SIG-M5 (cell line): ENCODE measurements at places on chromosomes 2 and 18.

GRCh38 chr2:72630767-72631166 lies 195.1 kb downstream of the EXOC6B start:
- DNase-seq: no peak

GRCh38 chr18:34729264-34729663 lies 19.2 kb downstream of the DTNA start:
- DNase-seq: no peak

DNA sequence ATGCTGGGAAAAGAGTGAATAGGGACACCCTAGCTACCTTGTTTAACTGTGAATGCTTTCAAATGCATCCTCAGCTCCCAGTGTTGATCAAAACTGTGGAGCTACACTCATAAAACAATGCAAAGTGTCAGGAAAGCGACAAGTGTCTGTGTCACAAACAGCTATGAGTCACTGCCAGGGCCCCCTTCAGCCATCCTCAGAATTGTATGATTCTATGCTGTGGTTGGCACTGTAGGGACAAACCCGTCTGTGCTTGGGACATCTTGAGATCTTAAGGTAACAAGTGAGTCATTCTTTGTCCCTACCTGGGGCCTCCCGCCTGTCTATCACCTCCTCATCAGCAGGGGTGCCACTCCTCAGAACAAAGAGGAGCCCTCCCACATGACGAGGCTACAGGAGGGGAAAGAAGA lies 42.4 kb downstream of the KLF7 start:
- no peak for DNase-seq

- DNase-seq: no peak
These were observed 170.4 kb upstream of the TANK start for GRCh38 chr2:160989778-160990177.

DNA sequence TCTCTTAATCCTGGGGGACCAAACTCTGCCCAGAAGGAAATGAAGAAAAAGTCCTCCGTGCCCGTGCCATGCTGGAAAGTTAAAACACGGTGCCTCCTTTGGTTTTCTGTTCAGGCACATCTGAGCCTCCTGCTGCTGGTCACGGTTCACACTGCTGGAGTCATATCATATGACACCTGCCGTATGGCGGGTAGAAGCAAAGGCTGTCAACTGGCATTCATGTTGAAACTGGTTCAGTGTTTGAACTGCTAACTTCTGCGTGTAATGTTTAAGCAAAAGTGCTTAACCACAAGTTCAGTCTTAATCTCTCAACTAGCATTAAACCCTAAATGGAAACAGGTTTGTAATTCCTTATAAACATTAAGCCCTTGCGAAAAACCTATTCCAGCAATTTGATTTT lies 3.1 kb downstream of the STK39 start:
- no peak for DNase-seq

DNA sequence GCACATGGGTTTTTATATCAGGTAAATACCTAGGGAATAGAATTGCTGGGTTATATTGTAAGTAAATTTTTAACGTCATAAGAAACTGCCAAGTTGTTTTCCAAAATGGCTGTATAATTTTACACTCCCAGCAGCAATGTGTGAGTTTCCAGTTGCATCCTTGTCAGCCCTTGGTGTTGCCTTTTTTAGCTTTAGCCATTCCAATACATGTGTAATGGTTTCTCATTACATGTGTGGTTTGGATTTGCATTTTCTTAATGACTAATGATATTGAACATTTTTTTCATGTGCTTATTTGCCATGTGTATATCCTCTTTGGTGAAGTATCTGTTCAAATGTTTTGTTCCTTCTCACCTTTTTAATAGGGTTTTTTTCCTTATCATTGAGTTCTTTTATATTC lies 70.8 kb downstream of the ABI2 start:
- no peak for DNase-seq

DNA sequence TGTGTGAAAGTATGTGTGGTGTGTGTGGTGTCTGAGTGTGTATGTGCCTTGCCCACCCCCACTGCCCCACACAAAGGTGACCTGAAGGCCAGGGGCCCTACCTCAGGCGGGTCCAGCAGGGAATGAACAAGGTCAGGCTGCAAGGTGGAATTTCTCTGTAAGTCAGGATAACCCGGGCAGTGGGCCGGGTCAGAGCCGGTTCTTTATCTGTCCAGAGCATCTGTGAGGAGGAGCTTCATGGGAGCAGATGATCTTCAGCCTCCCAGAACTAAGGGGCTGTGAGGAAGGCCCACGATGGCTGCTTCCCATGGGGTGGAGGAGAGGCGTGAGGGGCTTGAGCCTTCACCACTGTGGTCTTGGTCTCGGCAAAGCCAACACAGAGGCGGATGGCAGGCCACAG lies 150.3 kb downstream of the TFCP2L1 start:
- DNase-seq: no peak

DNA sequence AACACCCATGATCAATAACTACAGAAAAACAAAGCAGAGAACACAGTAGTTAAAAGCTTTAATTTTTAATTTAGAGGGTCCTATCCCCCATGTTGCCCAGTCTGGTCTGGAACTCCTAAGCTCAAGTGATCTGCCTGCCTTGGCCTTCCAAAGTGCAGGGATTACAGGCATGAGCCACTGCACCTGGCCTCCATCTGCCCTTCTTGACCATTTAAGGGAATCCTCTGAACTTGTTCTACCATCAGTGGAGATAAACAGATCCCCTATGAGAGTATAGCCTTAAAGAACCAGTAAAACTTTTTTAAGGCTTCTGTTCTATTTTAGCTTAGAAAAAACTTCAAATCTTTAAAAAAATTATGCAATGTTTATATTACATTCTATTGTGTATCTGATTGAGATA lies 13.5 kb upstream of the ATP5MC3 start:
- no peak for DNase-seq

DNA sequence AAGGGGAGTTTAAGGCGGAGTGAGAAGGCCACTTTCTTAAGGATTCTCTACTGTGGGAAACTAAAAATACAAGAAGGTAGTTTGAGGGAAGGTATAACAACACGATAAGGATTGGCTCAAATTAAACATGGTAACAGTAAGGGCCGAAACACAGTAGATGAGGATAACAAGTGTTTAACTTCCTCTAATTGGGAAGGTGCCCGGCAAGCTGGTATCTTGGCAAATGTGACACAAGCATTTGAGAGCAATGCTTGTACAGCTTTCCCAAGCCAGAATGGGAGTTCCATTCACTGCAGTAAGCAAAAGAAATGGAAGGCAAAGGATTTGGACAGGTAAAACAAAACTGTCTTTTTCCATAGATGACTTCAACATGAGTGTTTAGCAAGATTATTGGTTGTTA lies 19.8 kb downstream of the USP40 start:
- no peak for DNase-seq

DNA sequence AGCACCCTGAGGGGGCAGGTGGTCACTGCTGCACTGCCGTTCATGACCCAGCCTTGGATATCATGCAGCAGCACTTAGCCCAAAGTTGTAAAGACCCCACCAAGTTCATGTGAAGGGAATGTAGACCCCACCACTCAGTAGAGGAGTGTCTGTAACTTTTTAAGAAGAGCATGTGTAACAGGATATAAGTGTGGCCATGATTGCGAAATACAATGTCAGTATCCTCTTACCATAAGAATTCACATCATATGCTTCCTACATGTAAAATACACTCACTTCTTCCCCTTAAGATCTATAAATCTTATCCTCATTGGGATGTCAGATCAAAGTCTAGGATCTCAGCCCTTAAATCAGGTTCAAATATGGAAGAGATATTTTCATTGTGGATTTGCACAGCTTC lies 276.9 kb downstream of the PTPRM start:
- DNase-seq: no peak

GRCh38 chr18:78304192-78305164 lies 675.1 kb upstream of the SALL3 start:
- DNase-seq: no peak

DNA sequence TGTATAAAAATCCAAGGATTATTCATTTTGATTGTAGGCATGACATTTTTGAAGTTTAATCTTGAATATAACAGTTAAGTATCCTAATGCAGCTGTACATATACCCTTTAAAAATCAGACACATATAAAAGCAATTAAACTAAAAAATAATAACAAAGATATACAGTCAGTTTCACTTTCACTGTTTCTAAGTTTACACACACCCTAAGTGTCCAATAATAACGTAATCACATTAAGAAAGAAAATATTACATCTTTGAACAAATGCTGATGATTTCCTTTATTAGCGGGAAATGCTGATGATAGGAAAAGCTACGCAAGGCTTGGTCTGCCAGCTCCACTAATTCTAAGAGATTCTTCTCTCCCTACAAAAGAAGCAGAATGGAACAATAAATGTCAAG lies 38.8 kb downstream of the RTTN start:
- no peak for DNase-seq

GRCh38 chr18:2960983-2961696 lies 51.8 kb downstream of the LPIN2 start:
- no peak for DNase-seq

DNA sequence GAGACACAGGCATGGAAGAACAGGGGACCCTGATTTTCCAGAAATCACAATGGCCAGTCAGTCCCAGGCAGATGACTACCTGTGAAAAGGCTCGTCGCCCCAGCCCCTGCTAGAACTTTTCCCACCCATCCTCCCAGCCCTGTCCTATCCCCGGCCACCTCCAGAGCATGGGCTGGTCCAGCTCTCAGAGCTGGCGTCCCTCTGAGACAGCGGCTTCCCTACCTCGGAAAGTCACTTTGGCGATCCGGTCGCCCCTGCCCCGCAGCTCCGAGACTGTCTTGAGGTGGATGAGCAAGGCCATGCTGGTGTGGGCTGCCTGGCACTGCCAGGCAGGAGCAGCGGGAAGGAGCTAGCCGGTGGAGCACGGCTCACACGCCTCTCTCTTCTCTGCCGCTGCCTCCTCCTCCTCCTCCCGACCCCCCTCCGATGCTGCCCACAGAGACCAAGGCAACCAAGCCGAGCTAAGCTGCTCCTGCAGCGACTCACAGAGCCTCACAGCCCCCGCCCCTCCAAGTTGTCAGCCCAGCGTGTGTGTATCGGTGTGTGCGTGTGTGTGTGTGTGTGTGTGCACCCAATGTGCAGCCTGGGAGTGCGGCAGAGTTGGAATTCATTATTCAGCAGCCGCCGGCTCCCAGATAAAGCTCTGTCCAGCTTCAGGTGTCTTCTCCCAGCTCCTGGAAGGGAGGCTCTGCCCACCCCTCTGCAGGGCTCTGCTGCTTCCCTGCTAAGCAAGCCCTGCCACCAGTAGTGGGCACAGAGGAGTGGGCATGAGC lies 80.5 kb upstream of the OTOF start:
- no peak for DNase-seq

GRCh38 chr18:48600456-48601090 lies 61.7 kb downstream of the CTIF start:
- DNase-seq: no peak

- no peak for DNase-seq
These were observed 59.6 kb downstream of the LDLRAD4 start for GRCh38 chr18:13278062-13278630.

- DNase-seq: no peak
These were observed 8.6 kb downstream of the SH3BP4 start for GRCh38 chr2:234960175-234961088.

DNA sequence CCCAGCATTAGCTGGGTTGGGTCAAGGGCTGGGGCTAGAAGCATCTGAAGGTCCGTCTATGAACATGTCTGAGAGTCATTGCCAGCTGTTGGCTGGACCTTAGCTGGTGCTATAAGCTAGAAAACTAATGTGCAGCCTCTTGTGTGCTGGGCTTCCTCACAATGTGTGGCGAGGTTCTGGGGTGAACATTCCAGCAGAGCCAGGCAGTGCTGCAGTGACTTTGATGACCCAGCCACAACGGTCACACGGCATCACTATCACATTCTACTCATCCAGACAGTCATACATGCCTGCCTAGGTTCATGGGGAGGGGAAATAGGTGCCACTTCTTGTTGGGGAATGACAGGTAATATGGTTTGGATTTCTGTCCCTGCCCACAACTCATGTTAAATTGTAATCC lies 260.5 kb downstream of the CYP26B1 start:
- DNase-seq: no peak

DNA sequence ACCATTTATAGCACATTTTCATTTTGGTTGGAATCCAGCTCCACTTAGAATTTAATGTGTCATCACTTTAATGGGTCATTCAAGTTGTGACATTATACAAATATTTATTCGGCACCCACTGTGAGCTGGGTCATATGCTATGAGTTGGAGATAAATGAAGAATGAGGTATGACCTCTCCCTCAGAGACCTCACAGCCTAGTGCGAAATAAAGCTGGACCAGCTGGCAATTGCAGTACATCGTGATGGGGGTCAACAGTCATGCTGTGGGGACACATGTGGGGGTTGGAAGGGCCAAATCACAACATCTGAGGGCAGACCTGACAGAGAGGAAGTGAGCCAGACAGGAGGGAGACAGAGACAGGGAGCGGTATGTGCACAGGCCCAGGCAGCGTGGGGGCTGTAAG lies 175.4 kb downstream of the MAIP1 start:
- no peak for DNase-seq

- no peak for DNase-seq
These were observed 800 bp downstream of the IL1RL2 start for GRCh38 chr2:102187496-102188150.

GRCh38 chr2:68251855-68252399 lies 405 bp downstream of the PPP3R1 start:
- no peak for DNase-seq

DNA sequence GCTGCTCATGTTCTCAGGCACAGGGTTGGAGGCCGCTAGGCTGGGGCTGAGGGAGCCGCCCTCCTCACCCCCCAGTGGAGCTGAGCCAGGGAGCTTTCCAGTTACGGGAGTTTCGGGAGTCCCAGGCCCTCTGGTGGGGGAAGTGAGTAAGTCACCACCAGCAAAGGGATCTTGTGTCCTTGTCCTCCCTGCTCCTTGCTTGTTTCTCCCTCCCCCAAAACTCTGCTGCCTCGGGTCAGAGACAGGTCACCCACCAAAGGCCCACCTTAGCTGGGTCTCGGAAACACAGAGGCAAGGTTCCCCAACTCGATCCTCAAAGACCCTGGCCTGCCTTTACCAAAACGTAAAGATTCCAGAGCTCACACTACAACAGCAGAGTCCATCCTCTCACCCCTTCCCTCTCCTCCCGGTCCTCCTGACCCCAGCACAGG lies 60.5 kb upstream of the POMC start:
- no peak for DNase-seq

- DNase-seq: peak; percentile 82
These were observed 125.7 kb downstream of the HDAC4 start for GRCh38 chr2:239275044-239275685.

DNA sequence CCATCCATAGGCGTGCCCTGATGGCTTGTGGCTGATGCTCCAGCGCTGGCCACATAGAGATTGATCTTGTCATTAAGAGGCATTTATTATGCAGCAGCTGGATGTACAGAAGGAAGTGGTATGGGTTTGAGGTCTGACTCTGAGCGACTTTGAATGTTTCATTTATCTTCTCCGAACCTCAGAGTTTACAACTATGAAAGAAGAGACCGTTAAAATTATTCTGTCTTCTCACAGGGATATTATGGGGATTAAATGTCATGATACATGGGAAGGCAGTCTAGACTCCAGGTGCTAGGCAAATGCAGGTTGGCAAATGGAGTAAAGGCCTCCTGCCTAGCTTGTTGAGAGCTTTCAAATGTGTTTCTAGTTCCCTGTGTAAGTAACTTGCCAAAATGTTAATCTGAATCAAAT lies 30.3 kb downstream of the MOGAT1 start:
- no peak for DNase-seq

GRCh38 chr2:208501206-208501605 lies 94.6 kb downstream of the PTH2R start:
- DNase-seq: no peak
